ENCODE measurements at places on chromosomes 12 and 14. TPM values are rescaled to one million over a fixed set of nuclear protein-coding genes. Genes with fewer than 3 reads are reported as not detected.

ACVRL1 gene
- not detected for total RNA-seq

MMP14 gene
- 2.5 TPM for total RNA-seq

IFT81 gene
- 2.3 TPM for total RNA-seq

CLEC4C gene
- not detected for total RNA-seq

EID3 gene
- total RNA-seq, result 13.6 TPM

NANOG gene
- total RNA-seq, result not detected

LRTM2 gene
- total RNA-seq, result not detected

PLD4 gene
- 1.2 TPM for total RNA-seq

HSPA2 gene
- total RNA-seq, result 2.3 TPM

ZDHHC22 gene
- total RNA-seq, result not detected

KRT8 gene
- total RNA-seq, result 0.66 TPM

RNASE3 gene
- not detected for total RNA-seq

WIF1 gene
- total RNA-seq, result not detected

CD163L1 gene
- total RNA-seq, result 2.9 TPM

DBX2 gene
- total RNA-seq, result not detected

CD27 gene
- total RNA-seq, result 150 TPM

SAMD15 gene
- total RNA-seq, result 0.44 TPM

LPAR5 gene
- total RNA-seq, result 18.9 TPM

CSRP2 gene
- total RNA-seq, result not detected

PRR4 gene
- 2.5 TPM for total RNA-seq

SRGAP1 gene
- total RNA-seq, result not detected

NKX2-8 gene
- not detected for total RNA-seq

EFS gene
- total RNA-seq, result not detected

FRMD6 gene
- 4.1 TPM for total RNA-seq

HOTAIR gene
- not detected for total RNA-seq

KRT72 gene
- total RNA-seq, result 11.4 TPM

TMEM179 gene
- total RNA-seq, result not detected

SCNN1A gene
- total RNA-seq, result 4.0 TPM

GPR135 gene
- 2.0 TPM for total RNA-seq

PROX2 gene
- 0.75 TPM for total RNA-seq

PARP11 gene
- 34.2 TPM for total RNA-seq

All from naive thymus-derived CD8-positive, alpha-beta T cell (primary cell).